ENCODE measurements at places on chromosomes 12 and 14.

DNA sequence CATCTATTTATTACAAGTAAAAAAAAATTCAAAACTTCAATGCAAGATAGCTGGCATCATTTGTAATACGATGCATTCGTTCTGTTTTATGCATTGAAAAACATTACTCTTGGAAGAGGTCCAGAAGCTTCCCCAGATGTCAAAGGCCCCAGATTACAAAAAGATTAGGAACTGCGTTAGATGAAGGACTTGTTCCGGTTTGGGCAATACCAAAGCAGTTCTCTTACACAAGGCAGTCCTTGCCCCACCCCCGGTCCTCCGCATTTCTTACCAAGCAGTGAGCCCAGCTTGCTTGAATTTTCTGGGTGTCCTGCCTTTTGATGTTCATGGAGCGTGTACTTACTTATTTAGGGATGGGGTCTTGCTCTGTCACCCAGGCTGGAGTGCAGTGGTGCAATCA, 4.8 kb upstream of the HVCN1 start:
- no peak for DNase-seq

DNA sequence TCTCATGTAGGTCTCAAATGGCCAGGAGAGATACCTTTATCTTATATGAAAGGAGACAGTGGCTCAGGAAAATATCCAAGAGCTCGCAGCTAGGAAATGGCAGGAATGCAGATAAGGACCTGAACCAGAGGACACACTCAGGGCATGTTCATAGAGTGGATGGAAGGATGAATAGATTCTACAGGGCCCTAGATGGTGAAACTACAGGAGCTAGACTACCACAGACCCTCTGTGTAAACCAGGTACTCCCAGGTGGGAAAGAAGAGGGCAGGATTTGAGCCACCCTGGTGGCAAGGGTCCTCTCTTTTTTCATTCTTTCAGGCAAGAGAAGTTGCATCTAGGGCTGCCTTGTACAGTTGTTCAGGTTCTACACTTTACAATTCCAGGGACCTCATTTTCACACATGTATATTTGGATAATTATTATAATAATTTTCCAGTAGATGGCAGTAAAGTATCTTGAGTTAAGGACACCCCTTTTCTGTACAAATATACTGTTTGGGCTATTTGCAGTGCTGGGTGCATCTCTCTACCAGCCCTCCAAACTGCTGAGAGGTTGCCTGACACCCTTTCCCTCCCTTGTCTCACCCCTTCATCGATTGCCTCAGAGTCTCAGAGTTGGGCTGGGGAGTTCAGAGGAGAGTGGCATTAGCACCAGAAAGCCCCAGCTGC, 10.5 kb upstream of the ZDHHC22 start:
- DNase-seq = peak; percentile 23

DNA sequence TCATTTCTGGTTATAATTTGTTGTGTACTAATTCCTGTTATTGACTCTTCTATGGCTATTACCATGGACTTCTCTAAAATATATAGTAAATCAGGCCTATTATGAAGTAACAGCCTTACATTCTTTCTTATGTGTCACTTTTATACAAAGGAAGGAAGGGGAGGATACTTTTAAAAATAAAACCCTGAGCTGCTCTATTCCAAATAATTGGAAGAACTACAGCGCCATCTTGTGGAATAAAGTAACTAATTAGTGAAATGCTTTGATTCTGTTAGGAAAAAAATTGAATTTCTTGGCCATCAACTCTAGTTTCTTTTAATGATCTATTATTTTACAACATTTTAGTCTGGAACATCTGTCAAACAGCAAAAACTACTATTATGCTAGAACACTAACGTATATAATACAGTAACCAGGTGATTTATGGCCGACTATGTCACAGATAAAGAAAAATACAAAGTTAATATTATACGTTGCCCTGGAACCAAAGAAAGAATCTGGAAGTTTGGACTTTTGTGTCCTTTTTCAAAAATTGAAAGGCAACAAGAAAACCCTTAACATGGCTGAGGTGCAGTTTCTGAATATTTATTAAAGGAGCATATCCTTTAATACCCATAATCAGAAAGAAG, 55.0 kb upstream of the NELL2 start:
- DNase-seq = peak; percentile 85

DNA sequence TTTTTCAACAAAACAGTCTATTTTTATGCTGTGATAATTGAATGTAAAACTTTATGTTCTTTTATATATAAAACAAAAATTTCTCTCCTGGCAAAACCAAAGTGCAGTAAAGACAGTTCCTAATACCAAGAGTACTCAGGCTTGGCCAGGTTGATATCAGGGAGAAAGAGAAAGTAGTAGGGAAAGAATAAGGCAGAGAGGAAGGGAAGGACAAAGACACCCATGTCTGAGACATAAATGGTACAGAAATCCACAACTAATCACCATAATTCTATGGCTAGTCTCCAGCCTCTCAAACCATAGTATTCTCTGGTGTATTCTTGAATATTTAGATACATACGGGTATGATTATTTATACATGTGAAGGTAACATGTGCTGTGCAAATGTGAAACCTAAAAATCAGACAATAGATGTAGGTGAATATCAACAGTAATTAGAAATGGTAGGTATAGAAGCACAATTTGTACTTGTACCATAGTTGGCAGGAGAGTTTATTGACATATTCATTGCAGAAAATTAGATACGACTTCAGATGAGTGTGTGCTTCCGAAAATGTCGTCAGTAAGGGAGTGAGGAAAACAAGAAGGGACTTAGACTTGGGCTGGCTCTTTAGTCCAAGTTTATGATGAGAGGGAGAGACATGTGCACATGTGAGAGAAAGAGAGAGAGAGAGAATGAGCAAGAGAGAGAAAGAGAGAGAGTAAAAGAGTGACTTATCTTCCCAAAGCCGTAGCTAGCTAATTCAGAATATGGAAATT, 230.8 kb upstream of the NPAS3 start:
- no peak for DNase-seq

GRCh38 chr12:67740711-67741110, 92.2 kb downstream of the DYRK2 start:
- no peak for DNase-seq

DNA sequence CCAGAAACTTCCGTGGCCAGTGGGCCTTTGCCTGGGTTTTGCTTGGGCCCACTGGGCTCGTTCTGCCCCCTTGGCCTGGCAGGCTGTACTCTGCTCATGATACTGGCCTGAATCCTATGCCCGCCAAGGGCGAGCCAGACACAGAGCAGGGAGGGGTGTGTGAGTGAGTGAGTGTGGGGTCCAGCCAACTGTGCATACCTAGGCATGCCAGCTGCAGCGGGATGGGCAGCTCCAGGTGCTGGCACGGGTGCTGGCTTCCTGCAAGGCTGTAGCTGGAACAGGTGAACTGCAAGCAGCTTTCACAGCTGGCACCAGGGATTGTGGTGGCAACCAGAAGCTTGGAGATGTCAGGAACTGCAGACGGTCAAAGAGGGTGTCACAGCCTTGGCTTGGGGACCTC, 1276.4 kb downstream of the SLC16A7 start:
- DNase-seq = no peak

GRCh38 chr14:30355431-30355913, 203.5 kb upstream of the G2E3 start:
- no peak for DNase-seq

GRCh38 chr14:73634011-73634833, 10.6 kb upstream of the DNAL1 start:
- peak; percentile 38 for DNase-seq

DNA sequence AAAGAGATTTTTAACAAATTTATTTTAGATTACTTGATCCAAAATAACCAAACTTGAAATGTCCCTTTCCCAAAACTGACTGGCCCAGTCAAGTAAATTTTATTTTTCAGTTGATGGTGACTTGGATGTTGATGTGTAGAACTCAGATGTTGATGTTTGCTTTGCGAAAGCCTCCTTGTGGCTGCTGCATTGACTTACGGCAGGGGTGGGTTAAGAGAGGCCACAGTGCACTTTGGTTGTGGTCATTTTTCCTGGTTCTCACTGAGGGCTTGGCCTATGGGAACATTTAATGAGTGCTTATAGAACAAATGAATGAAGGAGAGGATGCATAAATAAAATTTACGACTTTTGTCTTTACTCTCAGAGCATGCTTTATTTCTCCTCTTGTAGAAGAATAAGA, 52.6 kb downstream of the SLCO1B3 start:
- no peak for DNase-seq

GRCh38 chr12:29741342-29742241, 42.1 kb downstream of the TMTC1 start:
- DNase-seq = no peak

DNA sequence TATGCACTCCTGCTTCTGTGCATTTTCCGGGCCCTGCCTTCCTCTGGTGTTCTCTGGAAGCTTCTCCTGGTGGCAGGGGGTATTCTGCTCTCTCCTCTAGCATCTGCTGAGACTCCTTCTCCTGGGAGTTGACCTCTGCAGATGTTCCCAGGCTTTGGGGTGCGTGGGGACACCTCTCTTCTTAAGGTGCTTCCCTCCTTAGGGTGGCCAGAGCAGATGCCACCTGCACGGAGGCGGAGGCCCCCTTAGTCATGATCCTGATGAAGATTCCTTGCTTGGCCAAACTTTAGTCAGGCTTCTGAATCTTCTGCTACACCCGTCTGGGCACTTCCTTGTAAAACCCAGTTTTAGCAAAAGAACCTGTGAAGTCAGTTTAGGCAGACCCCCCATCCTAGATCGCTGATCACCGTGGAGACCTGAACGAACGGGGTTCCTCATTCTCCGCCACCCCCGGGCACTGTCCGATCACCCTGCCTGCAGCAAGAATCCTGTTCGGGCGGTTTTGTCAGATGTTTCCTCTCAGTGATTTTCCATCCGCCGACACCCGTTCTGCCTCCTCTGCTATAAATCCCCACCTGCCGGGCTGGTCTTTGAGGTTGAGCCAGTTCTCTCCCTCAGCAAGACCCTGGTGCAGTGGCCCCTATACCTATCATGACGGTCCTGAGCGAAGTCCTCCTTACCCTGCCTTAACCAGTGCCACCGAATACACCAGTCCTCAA, 111.9 kb downstream of the CALM1 start:
- DNase-seq = no peak

DNA sequence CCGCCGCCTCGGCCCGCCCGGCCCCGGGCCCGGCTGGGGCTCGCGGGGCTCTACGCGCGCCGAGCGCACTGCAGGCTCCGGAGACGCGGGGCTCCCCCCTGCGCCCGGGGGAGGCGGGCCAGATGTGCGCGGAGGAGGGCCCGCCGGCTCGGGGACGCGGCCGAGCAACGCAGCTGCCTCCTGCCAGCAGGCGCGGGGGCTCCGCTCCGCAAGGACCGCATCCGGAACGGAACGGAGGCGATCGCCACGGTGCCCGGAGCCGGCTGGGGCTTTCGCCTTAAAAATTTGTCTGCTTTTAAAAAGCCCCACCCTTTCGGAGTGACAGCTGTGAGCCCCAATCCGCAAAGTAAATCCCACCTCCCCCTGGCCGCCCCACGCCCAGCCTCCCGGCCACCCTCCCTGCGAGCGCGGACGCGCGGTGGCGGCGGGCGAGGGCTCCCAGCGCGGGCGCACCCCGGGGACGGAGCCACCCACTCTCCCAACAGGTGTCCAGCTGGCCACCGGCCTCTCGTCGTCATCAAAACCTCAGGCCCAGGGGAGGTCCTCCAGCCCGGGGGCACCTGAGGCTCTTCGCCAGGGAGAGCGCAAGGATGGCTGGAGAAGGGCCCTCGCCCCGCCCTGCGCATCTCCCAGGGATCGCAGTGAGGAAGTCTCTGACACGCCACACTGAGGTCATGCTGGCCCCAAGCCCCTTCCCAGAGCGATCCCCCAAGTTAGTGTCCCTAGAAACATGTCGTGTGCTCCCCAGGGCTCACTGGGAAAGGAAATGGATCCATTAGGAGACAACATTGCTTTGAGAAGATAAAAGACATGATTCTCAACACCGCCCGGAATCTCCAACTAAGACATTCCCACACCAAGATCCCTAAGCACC, at the start of gene TMEM132D:
TSS of gene TMEM132D (minus strand) at position 70 of the 874 bp plus-strand sequence.
- DNase-seq = no peak

GRCh38 chr12:98421316-98421715, 94.1 kb upstream of the TMPO start:
- no peak for DNase-seq

- DNase-seq = no peak
These were observed 97.5 kb downstream of the PPP2R5C start for GRCh38 chr14:101858791-101859537.

DNA sequence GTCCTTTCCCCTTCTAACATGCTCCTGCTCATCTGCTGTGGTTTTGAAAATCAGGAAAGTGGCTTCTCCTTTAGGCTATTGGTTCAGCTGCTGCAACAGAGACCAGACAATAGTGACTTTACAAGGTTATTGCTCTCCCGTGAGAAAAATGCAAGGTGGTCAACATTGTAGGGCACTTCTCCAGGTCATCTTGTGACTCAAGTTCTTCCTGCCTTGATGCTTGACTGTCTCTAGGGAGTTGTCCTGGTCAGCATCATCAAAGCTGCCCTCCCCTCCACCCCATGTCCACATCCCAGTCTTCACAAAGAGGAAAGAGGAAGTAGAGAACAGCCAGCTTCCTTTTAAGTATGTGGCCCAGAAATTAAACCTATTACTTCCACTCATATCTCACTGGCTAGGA, 3.9 kb upstream of the TMEM63C start:
- DNase-seq = no peak

DNA sequence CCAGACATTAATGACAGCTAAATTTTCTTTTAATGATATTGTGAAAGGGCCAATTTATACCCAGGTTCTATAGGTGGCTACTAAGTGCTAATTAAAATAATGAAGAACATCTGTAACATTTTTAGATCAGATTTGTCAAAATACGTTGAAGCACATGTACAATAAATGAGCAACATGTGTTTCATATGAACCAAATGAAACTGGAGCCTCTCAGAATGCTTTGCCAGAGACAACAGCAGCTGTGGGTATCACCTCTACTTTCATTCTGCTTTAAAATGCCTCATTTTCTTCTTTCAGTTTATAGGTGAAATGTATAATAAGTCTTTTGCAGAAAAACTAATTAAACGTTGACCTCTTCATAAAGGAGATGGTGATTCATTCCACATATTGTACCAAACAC, 26.1 kb upstream of the MYF6 start:
- no peak for DNase-seq

Measured in NCI-H774 (cell line).